ENCODE measurements at places on chromosomes 16 and 17. TPM values are rescaled to one million over a fixed set of nuclear protein-coding genes. Genes with fewer than 3 reads are reported as not detected.

LGALS9B gene
- not detected for polyA plus RNA-seq

HOXB1 gene
- polyA plus RNA-seq, result not detected

PRR35 gene
- not detected for polyA plus RNA-seq

AATK gene
- polyA plus RNA-seq, result 0.29 TPM

CCDC154 gene
- polyA plus RNA-seq, result 0.04 TPM

FOXN1 gene
- polyA plus RNA-seq, result not detected

ST6GALNAC2 gene
- 0.72 TPM for polyA plus RNA-seq

EPOP gene
- 0.52 TPM for polyA plus RNA-seq

PRAC1 gene
- not detected for polyA plus RNA-seq

KRTAP4-5 gene
- not detected for polyA plus RNA-seq

SGF29 gene
- 2.5 TPM for polyA plus RNA-seq

PDILT gene
- not detected for polyA plus RNA-seq

SLFN14 gene
- not detected for polyA plus RNA-seq

KCNJ18 gene
- not detected for polyA plus RNA-seq

IL34 gene
- polyA plus RNA-seq, result 0.45 TPM

TMIGD1 gene
- not detected for polyA plus RNA-seq

TNP2 gene
- polyA plus RNA-seq, result not detected

RNF227 gene
- polyA plus RNA-seq, result 2.9 TPM

SEZ6L2 gene
- polyA plus RNA-seq, result 19.3 TPM

CD300LB gene
- not detected for polyA plus RNA-seq

RHOT1 gene
- polyA plus RNA-seq, result 46.3 TPM

SNX20 gene
- polyA plus RNA-seq, result not detected

OR1F1 gene
- 0.64 TPM for polyA plus RNA-seq

HS3ST4 gene
- not detected for polyA plus RNA-seq

EPX gene
- polyA plus RNA-seq, result not detected

Data from BJ (cell line).